ENCODE measurements at places on chromosomes 4 and X.
A peak's percentile ranks its signal among the peaks of the same experiment; 100 is the strongest.

DNA sequence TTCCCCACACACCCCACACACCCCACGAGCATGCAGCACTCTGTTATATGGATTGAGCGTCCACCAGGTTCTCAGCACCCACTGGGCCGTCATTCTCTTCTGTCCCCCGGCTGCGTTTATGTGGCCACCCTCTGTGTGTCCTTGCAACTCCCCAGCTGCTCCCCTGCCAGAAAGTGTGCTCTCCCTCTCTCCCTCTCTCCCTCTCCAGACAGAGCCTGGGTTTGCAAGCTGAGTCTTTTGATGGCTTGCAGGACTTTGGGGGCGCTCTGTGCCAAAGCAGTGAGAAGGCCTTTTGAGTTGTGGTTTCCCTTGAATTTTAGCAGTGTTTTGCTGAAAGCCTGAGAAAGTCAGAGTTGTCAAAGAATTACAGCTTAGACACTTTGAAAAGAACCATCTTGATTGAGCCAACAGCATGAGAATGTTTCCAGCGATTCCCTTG, 173.5 kb downstream of the DCLK2 start:
- DNase-seq = no peak

- DNase-seq = no peak
Observed at GRCh38 chrX:2462780-2463179, 38.0 kb downstream of the DHRSX start.

GRCh38 chr4:26524011-26524410, 33.7 kb upstream of the CCKAR start:
- no peak for DNase-seq

GRCh38 chr4:170887396-170887795, 797.6 kb upstream of the AADAT start:
- DNase-seq = no peak

DNA sequence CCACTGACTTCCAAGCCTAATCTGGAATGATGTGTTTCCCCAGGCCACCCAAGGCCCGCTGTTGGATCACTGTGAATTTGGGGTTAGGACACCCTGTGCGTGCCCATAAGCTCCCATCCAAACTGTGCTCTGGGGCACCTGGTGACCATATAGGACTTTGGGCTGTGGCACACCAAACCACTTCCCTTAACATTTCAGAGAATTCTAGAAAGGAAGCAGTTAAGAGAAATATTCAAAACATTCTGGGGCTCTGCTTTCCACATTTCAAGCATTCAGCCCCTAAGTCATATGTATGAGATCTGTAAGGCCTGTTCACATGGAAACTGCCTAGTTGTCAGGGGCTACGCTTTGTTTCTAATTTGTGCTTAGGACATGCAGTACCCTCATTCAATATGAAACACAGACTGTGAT, 14.4 kb downstream of the VGLL1 start:
- DNase-seq = peak; percentile 2

DNA sequence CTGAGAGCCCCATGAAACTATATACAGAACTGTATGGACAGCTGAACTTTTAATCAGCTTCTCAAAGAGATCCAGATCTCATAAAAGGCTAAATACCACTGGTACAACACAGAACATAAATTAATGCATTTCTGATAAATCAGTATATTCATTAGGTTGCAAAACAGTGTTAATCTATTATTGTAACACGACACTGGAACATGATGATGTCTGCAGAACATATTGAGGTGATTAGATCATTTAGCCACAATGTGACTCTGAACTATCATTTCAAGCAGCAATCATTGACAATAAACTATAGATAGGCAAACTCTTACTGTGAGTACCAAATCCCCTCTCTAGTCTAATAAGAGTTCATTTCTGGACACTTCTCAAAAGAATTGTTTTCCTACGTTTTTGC, 50.3 kb downstream of the GASK1B start:
- DNase-seq = no peak

DNA sequence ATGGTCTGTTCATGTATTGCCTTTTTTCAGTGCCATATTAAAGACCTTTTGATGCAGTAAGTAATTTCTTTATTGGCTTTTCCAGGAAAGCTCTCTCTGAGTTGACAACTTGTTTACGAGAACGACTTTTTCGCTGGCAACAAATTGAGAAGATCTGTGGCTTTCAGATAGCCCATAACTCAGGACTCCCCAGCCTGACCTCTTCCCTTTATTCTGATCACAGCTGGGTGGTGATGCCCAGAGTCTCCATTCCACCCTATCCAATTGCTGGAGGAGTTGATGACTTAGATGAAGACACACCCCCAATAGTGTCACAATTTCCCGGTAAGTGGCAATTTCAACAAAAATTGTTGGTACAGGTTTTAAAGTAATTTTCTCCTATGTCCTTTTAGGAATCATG, 148.0 kb downstream of the STIM2 start:
- DNase-seq = no peak

GRCh38 chr4:123750044-123750443, 353.4 kb downstream of the SPRY1 start:
- DNase-seq = no peak

DNA sequence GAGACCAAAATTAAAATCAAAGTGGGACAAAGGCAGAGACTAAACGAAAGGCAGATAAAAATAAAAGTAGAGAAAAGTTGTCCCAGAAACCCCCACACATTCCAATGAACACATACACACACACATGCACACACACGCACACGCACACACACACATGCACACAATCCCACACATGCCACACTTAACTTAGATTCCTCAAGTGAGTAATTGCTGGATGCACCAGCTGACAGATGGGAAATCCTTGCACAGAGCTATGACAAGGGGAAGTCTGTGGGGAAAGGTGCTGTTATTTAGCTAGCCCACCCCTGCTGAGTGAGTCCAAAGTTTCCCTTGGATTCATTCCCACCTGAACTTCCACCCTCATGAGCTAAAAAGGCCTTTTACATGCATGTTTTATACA, 233.9 kb downstream of the RAB28 start:
- no peak for DNase-seq

DNA sequence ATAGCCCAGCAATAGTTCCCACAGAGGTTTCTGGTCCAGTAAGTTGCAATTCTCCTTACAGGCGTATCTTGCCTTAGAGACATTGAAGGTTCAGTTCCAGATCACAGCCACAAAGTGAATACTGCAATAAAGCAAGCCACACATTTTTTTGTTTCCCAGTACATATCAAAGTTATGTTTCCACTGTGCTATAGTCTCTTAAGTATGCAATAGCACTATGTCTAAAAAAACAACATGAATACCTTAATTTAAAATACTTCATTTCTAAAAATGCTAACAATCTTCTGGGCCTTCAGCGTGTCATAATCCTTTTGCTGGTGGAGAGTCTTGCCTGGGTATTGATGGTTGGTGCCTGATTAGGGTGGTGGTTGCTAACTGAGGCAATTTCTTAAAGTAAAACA, 659.1 kb downstream of the GRID2 start:
- DNase-seq = no peak

GRCh38 chrX:153411255-153411987, at the start of gene ZFP92:
ZFP92 (plus strand) TSS chrX:153411472; CDS start chrX:153418323, 6,851 bp downstream.
- peak; percentile 22 for DNase-seq

DNA sequence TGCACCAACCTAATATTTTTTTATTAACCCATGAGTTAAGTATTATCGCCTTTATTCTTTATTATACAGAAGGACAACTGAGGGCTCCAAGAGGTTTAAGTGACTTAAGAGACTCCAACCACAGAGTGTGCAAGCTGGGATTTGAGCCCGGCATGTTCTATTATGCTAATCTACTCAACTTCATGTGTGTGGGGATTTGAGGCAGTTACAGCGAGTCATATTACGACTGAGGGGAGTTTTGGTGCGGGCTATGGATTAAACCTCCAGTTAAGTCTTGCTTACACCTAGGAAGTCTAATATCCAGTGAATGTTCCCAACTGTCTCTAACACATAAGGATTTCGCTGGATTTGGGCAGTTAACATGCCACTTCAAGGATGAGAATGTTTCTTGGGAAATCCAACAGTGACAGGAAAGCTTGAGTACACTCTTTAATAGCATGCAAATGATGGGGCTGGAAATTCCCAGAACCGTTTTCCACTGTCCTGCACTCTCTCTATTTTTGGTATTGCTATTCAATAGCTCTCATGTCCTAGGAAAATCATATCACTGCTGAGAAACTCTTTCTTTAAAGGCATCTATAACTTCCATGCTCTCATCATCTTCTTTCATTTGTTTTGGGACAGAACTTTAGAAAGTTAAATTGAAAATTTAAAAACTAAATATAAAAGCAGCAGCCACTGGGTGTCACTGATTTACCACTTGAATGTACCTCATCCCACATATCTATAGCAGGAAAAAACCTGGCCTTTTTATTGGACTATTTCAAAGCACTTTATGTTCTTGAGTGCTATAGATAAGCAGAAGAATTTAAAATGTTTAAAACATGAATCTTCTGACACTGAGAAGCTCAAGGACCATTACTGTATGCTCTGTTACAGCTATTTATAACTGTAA, 165.1 kb upstream of the TTC29 start:
- no peak for DNase-seq

- no peak for DNase-seq
Observed at GRCh38 chr4:168385142-168385490, 66.6 kb upstream of the DDX60 start.

DNA sequence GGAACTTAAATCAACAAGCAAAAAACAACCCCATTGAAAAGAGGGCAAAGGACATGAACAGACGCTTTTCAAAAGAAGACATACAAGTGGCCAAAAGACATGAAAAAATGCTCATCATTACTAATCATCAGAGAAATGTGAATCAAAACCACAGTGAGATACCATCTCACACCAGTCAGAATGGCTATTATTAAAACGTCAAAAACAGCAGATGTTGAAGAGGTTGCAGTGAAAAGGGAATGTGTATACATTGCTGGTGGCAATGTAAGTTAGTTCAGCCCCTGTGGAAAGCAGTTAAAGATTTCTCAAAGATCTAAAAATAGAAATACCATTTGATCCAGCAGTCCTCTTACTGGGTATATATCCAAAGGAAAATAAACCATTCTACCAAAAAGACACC, 22.6 kb downstream of the RTL9 start:
- DNase-seq = no peak

- DNase-seq = no peak
Observed at GRCh38 chr4:142079959-142080358, 443.6 kb downstream of the IL15 start.

- no peak for DNase-seq
Observed at GRCh38 chr4:113888006-113888405, 91.4 kb downstream of the ARSJ start.

- DNase-seq = no peak
Observed at GRCh38 chrX:108309144-108309543, 129.1 kb downstream of the COL4A6 start.

DNA sequence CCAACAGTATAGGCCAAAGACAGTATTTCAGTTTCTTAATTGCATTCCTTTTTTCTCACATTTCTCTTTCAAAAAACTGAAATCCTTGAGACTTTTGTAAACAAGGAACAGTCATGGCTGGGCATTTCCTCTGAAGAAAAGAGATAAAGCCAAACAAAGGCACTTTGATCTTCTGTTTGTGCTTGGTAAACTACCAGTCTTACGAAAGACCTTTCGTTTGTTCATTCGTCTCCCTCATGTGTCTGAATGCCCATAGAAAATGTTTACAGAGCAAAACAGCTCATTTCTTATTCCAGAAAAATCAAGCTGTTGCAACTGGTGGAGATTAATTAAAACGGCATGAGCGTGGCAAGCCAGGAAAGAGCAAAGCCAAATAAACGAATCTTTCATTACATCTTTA, 178.0 kb downstream of the GASK1B start:
- no peak for DNase-seq

GRCh38 chrX:45907786-45908185, 637.4 kb downstream of the ZNF674 start:
- no peak for DNase-seq

GRCh38 chr4:147927377-147928137, 195.7 kb downstream of the ARHGAP10 start:
- DNase-seq = no peak

DNA sequence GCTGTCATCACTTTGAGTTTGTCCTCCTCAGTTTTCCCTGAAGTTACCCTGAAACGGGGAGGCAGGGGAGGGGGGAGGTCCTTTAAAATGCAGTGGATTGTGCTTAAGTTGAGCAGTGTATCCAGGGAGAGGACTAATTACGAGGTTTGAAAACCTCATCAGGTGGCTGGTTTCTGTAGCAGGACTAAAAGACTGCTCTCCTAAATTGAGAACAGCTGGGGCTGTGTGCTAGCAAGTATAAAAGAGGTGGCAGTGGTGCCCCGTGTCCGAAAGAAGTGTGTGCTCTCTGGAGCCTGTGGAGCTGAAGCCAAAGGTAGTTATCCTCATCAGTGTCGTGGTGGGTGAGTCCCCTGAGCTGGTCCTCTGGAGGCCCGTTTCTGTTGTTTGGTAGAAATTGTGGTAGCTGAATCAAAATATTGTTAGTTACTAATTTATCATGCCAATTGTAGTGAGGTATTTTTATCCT, 37.2 kb upstream of the CYP2U1 start:
- no peak for DNase-seq

Data from activated T-helper 1 cell treated with anti-CD3 and anti-CD28 coated beads, Interleukin-12 subunit alpha, Interleukin-12 subunit beta, Interleukin-2, Interleukin-4 antibody, amounts not matched to agents 30 ng/mL and 10 ng/mL and 1 ng/mL, durations not matched to agents 14 hours and 24 hours and 36 hours (primary cell).